ENCODE measurements at places on chromosomes 6 and 20.

GRCh38 chr20:9093218-9093957, 24.5 kb downstream of the PLCB4 start:
- DNase-seq: no peak

- DNase-seq: no peak
Measured at GRCh38 chr6:30145818-30146217, 9.9 kb downstream of the TRIM40 start.

DNA sequence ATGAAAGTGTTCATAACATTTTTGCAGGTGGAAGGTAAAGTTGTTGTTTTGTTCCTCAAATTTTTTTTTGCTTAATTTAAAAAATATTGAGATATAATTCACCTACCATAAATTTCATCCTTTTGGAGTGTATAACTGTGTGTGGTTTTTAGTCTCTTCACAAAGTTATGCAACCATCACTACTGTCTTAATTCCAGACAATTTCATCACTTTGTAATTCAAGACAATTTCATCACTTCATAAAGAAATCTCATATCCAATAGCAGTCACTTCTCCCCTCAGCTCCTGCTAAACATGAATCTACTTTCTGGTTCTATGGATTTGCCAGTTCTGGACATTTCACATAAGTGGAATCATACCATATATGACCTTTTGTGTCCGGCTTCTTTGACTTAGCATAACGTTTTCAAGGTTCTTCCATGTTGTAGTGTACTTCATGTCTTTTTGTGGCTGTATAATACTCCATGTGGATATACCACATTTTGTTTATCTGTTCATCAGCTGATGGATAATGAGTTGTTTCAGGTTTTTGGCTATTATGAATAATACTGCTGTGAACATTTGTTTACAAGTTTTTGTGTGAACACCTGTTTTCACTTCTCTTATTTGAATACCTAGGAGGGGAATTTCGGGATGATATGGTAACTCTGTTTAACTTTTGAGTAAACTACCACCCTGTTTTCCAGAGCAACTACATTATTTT, 18.8 kb downstream of the ZFAND3 start:
- no peak for DNase-seq

- DNase-seq: no peak
Measured at GRCh38 chr20:61494763-61495575, 242.9 kb downstream of the CDH4 start.

DNA sequence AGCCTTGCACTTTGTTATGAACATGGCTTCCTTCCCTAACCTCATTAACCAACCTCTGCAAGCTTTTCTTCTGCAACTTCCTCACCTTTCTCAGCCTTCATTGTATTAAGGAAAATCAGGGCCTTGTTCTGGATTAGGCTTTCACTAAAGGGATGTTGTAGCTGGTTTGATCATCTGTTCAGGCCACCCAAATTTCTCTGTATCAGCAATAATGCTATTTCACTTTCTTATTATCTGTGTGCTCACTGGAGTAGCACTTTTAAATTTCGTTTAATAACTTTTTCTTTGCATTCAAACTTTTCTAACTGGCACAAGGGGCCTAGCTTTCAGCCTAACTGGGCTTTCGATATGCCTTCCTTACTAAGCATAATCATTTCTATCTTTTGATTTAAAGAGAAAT, 96.7 kb downstream of the GFRAL start:
- no peak for DNase-seq

DNA sequence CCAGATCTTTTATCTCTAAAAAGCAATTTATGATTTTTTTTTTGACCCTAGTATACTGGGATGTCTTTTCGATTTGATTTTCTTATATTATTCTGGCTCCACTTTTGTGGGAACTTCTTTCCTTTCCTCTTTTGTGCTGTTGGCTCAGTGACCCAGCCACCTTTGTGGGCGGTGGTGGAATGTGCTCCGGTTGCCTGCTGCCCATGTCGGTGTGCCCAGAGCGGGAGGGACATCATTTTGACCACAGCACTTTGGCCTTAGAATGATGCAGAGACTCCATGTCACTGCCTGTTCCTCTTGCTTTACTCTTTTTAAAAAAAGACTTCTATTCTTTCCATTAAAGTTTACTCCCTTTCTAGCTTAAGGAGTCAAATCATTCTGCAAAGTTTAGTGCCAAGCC, 198.0 kb downstream of the FARS2 start:
- no peak for DNase-seq

GRCh38 chr6:113205553-113205952, 651.6 kb upstream of the MARCKS start:
- DNase-seq: no peak

DNA sequence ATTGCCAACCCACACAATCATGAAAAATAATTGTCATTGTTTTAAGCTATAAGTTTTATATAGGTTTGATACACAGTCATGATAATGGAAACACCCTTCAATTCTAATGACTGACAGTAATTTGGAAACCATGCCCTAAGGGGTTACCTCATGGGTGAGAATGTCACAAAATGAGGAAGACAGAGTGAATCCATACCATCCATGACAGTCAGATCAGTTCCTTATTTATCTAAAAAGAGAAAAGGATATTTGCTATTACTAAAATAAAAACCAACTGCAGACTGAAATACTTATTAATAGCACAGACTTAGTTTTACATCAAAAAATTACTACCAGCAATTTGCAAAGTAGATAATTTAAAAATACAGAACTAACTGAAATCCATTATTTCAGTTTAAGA, 437.8 kb downstream of the UTRN start:
- no peak for DNase-seq

GRCh38 chr6:150382171-150382570, 13.4 kb downstream of the IYD start:
- DNase-seq: no peak

DNA sequence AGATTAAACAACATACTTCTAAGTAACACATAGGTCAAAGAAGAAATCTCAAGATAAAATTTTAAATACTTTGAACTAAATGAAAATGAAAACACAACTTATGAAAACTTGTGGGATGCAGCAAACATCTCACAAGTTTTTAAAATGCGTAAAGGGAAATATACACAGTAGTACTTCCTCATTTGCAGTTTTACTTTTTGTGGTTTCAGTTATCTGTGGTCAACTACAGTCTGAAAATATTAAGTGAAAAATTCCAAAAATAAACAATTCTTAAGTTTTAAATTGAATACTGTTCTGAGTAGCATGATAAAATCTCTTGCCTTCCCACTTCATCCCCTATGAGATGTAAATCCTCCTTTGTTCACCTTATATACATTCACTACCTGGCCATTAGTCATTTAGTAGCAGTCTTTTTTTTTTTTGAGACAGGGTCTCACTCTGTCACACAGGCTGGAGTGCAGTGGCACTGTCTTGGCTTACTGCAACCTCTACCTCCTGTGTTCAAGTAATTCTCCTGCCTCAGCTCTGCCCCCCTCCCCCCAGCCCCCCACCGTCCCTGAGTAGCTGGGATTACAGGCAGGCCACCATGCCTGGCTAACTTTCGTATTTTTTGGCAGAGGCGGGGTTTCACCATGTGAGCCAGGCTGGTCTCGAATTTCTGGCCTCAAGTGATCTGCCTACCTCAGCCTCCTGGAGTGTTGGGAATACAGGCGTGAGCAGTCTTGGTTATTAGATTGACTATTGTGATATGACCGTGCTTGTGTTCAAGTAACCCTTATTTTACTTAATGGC, 154.6 kb upstream of the AHI1 start:
- DNase-seq: no peak

DNA sequence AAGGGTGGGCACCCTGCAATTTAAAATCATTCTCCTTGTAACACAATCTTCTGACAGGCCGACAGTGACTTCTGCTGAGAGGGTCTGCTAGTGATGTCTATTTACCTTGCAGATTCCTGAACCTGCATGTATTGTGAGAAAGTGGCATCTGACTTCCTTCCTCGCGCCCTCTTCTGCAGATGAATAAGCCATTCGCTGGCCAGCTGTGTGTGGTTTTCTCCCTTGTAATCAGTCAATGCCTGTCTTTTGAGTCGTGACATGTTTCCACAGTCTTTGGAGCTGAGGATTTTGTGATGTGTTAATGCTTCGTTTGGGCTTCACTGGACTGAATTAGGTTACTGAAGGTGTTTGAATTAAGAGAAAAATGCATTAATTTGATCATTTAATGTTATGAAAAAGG, 125.3 kb downstream of the GRM1 start:
- no peak for DNase-seq

DNA sequence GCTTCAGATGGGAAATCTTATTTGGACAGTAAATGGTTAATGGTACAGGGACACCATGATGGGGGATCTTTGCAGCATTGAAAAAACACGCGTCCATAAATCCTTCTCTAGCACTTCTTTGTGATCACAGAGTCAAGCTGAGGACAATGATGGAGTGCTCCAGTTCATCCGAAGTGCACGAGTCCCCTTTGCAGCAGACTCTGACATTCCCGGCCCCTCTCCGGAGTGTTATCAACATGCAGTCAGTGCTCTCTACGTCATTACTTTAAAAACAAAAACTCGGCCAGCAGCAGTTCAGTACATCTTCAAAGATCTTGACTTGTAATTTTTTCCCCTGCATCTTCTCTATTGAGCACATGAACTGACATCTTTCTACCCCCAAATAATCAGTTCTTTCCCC, 185.5 kb upstream of the AKAP12 start:
- DNase-seq: no peak

- DNase-seq: no peak
Measured at GRCh38 chr6:7434672-7435071, 45.1 kb downstream of the RIOK1 start.

DNA sequence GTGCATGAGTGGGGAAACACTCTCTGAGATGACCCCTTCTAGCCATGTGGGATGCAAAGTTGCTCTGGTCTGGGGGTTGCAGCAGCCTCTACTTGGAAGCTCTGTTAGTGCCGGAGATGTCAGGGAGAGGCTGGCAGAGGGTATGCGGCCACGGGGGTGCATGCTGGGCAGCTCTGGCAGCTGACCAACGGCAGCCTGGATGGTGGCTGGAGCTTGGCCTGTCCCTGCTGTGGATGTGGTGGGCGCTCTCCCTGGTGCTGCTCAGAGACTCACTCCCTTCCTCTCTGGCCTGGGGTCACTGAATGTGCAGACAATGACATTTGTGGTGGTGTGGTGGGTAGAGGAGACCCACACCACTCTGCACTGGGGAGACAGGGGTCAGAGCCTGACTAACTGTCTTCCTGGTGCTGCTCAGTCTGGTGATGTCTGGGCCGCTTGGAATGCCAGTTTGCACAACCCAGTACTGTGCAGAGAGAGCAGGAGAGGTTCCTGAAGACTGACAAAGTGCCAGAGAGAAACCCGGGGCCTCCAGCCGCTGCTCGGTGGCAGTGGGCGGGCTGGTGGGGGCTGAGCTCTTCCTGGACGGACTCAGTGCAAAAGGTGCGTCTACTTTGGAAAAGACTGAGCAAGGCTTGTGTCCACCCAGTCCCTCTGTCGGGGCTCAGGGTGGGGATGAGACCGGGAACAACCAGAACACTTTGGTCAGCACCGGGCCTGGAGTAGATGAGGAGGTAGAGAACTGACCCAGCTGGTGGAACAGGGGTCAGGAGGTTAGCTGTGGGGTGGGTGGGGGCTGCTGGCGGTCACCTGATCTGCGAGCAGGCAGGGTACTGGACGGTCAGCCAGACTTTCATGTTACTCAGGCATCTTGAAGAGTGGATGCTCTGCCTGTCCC, 2.7 kb downstream of the MYT1 start:
- peak; percentile 66 for DNase-seq

- DNase-seq: no peak
Measured at GRCh38 chr20:11403711-11404110, 514.0 kb upstream of the BTBD3 start.

DNA sequence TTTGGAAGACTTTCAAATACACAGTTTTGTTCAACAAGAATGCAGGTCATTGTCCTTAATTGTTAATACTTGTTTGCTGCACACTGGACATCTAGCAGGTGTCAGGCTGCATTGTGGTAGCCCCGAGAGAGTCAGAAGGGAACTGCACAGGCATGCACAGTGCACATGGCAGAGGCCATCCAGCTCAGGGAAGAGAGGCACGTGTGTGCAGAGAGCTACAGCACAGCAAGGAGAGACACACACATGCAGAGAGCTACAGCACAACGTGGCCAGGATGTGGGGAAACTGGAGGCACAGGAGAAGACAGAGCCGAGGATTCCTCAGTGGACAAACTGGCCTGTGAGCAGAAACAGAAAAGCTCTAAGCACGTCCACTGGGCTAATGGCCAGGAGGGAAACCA, 272.0 kb downstream of the SMOC2 start:
- no peak for DNase-seq

DNA sequence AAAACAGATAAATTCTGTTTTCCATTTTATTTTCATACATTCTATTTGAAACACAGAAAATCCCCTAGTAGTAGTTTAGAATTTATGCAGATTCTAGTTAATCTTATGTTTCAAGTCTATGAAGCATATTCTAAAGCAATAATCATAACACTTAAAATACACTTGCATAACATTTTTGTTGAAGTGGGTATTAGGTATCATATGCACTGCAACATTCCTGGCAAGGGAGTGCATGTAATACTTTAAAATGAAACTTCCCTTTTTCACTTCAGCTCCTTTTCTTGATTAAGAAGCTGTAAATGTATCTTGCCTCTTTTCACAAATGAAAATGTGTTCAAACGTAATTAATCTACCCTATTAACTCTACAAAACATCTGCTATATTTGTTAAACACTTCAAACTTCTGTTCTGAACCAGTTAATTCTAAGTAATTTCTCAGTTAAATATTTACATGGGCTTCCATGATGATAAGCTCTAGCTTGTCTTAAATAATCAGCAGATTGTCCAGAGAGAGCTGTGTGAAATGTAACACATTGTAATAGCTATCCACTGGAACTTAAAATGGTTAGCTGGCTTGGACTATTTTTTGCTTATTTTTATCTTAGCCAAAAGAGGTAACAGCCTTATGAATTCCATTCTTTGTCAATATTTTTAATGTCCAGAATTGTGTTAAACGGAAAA, 192.8 kb downstream of the COL19A1 start:
- DNase-seq: no peak

DNA sequence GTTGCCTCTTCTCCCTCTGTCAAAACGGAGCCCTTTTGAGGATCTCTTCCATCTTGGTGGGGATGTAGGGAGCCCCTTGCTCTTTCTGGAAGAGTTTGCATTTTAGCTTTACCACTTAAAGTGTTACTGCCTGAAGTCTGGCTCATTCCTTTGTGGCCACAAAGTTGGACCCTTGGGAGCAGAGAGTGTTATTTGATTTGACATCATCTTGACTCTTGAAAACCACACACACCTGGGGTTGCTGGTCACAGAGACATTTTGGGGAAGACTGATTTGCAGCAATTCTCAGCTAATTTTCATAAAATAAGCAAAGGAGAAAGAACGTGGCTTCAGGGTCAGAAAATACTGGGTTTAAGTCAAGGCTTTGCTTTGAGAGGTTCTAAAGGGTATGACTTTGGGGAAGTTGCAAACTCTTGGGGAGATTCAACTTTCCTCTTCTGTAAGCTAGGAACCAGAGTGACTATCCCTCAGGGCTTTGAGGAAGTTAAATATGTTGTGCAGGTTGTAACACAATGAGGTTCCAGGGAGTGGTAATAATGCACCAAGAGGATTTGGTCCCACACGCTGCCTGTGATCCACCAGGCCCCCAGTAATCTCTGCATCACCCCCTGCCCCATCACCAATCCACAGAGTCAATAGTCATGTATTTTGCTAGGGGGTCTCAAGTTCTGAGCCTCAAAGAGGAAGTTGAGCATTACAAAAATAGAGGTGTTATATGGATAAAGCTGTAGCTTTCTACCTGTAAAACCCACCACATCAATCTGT, 141.6 kb upstream of the SLC24A3 start:
- no peak for DNase-seq
